ENCODE measurements at places on chromosomes 5 and 9.
A peak's percentile ranks its signal among the peaks of the same experiment; 100 is the strongest.

DNA sequence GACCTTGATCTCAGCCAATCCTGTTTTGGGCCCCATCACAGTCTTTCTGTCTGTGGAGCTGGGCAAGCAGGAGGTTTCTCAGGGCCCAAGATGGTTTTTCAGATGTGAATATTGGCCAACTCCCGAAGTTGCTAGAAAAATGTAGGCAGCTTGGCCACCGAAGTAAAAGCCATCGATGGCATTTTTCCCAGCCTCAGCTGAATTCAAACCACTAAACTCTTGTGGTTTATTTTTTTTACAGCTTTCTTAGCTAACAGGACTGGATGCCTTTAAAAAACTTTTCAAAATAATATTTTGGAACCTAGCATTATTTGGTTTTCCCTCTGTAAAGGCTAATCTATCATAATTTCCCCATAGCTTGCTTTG lies 102.5 kb upstream of the ERCC6L2 start:
- no peak for DNase-seq

- DNase-seq = no peak
These were observed 189.7 kb upstream of the SGCD start for GRCh38 chr5:156137071-156137869.

- no peak for DNase-seq
These were observed 5.3 kb upstream of the ZNF367 start for GRCh38 chr9:96423322-96423984.

- DNase-seq = no peak
These were observed 11.1 kb upstream of the MLANA start for GRCh38 chr9:5879419-5880181.

GRCh38 chr5:37086466-37087173 lies 162.6 kb downstream of the CPLANE1 start:
- no peak for DNase-seq

GRCh38 chr5:139960723-139961383 lies 82.2 kb downstream of the NRG2 start:
- no peak for DNase-seq

- DNase-seq = no peak
These were observed 234.3 kb upstream of the ANKH start for GRCh38 chr5:15105799-15106393.

- DNase-seq = no peak
These were observed 624.6 kb downstream of the BNC2 start for GRCh38 chr9:16245756-16246440.

DNA sequence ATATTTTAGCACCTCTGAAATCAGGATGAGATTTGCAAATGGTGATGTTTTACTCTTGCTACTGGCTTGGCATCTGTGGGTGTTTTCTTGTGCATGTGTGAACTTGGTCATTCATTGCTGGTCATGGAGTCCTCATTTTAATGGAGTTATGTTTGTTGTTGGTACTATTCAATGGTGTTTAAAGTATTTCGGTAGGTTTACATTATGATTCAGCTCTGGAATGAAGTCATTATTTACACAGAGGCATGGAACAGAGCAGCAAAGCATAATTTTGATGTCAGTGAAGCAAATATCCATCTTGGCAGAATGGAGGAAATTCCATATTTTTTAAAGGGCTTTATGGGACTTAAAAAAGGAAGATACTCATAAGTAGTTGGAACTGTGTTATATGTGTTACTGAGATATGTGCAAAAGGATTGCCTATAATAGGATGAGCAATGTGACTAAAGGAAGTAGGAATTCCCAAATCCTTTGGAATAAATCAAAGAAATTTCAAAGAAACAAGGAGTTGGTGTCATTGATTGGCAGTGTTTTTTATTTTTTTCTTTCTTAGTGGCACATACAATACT lies 147.4 kb downstream of the ACTBL2 start:
- DNase-seq = no peak

- DNase-seq = no peak
These were observed 55.3 kb downstream of the AHRR start for GRCh38 chr5:376799-377325.

DNA sequence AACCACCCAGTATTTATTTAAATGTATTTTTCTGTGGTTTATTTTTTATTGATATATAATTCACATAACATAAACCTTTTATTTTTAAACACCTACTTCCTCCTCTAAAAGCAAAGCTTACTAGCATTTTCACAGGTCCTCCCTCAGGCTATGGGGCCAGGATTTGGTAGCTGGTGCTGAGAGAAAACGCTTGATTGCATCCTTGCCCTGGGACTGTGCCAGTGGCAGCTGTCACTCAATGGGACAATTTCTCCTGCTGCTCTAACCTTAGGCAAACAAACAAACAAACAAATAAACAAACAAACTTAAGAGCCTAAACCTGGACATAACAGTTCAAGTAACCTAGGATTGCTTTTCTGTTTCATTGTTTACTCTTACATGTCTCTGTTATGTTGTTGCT lies 102.7 kb downstream of the FOCAD start:
- DNase-seq = no peak

DNA sequence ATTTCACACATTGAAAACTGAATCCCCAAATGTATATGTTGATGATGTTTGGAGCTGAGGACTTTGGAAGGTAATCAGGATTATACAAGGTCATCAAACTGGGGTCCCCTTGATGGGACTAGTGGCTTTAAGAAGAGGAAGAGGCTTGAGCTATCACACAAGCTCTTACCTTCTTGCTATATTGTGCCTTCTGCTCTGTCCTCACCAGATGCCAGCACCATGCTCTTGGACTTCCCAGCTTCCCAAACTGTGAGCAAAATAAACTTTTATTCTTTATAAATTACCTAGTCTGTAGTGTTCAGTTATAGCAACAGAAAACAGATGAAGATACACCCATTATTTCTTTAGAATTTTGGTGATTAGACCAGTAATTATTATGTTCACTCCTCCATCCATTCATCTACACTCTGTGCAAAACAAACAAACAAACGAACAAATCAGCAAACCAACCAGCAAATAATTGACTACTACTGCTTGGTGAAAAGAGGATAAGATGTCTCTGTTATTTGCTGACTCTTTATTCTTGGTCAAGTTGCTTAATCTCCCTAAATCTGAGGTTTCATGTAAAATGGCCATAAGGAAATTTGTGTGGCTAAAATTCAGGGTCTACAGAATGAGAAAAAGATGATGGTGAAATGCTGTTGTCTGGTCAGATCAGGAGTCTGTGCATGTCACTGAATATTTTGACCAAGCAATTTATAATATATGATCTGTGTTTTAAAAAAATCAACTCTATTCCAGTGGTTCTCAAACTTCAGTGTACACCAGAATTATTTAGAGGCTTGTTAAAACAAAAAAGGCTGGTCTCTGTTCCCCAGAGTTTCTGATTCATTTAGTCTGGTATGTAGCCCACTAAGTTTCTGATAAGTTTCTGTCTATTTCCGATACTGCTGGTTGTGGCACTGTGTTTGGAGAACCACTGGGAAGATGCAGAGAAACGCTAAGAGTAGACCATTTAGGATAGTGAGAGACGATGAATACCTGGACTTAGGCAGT lies 854.1 kb downstream of the MAT2B start:
- DNase-seq = no peak

GRCh38 chr5:172149073-172149472 lies 39.0 kb downstream of the STK10 start:
- no peak for DNase-seq

GRCh38 chr9:121945281-121945680 lies 147.8 kb downstream of the TTLL11 start:
- DNase-seq = no peak

- peak; percentile 11 for DNase-seq
These were observed 50.1 kb upstream of the PDE4D start for GRCh38 chr5:59943452-59944113.

- no peak for DNase-seq
These were observed 77.5 kb downstream of the EHMT1 start for GRCh38 chr9:137696136-137696925.

- no peak for DNase-seq
These were observed 185.6 kb downstream of the TSSK1B start for GRCh38 chr5:113249206-113249605.

- DNase-seq = no peak
These were observed 584.4 kb upstream of the ACO1 start for GRCh38 chr9:31799953-31800609.

GRCh38 chr9:122822056-122822455 lies 6.3 kb downstream of the PDCL start:
- DNase-seq = no peak

- DNase-seq = no peak
These were observed 142.5 kb upstream of the DMRT1 start for GRCh38 chr9:698954-699353.

DNA sequence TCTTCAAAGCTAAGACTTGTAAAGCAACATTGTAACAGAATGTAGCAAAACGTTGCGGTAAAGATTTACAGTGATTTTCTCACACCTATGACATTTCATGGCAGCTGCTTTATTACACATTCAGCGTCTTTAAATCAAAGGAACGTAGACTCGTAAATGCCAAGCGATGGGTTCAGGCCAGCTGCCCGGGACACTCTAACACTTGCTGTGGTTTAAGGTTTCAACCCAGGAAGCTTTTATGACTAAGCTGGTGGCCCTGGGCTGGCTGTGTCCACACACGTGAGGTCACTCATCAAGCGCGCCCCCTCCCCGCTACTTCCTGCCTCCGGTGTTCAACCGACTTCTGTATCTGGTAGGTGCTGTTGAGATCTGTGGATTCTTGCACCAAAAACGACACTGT lies 2.5 kb downstream of the SLC6A18 start:
- peak; percentile 28 for DNase-seq

GRCh38 chr5:142954455-142954854 lies 184.3 kb downstream of the ARHGAP26 start:
- DNase-seq = no peak

GRCh38 chr5:158305861-158306260 lies 446.9 kb upstream of the CLINT1 start:
- DNase-seq = no peak

DNA sequence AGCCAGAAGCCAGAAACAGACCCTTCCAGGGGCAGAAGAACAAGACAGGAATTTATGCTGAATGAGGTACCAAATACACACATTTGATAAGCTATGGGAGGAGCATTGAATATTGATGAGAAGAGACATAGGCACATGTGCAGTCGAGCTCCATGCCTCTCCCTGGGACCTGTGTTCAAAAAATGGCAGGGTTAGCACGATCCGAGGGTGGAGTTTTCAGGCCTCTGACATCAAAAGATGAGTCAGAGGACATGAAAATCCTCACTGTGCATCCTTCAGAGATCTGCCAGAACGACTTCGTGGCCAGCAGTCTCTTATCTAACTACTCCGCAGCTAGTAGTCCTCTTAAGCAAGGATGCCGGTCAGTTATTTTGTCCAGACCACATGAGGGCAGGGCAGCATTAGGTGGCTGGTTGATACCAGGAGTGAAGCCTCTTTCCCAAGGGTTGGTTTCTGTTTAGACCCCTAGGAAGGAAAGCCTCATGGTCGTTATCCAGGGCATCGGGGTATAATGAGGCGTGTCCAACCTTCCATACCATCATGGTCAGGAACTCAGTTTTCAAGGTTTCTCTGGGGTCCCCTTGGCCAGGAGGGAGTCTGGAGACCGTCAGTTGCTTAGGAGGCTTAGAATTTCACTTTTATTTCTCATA lies 11.6 kb upstream of the CMBL start:
- DNase-seq = no peak
